ENCODE measurements at places on chromosomes 1 and 21.

- DNase-seq = no peak
Observed at GRCh38 chr1:118169016-118169415, 16.0 kb downstream of the SPAG17 start.

- DNase-seq = no peak
Observed at GRCh38 chr1:112975336-112975735, 19.3 kb upstream of the SLC16A1 start.

- no peak for DNase-seq
Observed at GRCh38 chr1:230507236-230507635, 81.1 kb upstream of the PGBD5 start.

DNA sequence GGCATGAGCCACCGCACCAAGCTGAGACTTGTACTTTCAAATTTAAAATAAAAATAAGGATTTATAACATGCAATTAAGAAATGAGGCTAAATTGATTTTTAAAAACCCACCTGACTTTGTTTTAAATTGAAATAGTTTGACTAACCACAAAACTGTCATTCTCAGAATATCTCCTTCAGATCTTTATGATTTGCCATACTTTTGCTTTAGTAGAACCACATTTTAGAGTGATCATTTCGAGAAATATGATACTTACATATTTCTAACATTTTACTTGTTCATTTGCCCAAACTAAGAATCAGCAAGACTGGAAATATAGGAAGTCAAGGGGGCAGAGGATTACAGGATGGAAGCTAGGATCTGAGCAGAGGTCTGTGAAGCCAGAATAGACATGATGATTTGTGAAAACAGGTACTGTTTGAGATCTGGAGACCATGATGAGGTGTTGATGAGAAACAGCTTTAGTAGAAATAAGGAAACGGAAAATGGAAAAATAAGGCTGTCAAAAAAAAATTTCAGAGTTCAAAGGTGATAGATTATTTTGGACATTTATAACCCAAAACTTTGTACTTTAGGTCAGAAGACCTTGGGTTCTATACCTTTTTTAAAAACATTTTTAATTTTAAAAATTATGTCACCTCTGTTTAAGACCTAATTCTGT, 44.8 kb downstream of the GIPC2 start:
- no peak for DNase-seq

- DNase-seq = no peak
Observed at GRCh38 chr1:228062812-228063211, 19.7 kb upstream of the ARF1 start.

- no peak for DNase-seq
Observed at GRCh38 chr1:66540434-66541032, 6.6 kb downstream of the SGIP1 start.

DNA sequence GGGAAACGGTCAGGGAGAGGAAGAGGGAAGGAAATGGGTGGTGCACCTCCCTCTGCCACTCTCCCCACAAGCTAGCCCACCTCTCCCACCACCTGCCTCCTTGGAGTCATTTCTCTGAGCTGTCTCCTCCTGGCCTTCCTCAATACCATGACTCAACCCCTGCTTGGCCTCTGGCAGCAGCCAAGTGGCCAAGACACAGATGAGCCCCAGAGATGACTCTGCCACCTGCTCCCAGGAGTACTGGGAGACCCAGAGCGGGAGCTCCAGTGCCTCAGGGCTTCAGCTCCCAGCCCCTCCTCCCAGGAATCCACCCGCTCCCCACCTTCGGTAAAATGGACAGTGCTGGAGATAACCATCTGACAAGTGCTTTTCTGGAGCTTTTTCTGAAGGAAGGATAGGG, 2.6 kb downstream of the S100A16 start:
- no peak for DNase-seq

DNA sequence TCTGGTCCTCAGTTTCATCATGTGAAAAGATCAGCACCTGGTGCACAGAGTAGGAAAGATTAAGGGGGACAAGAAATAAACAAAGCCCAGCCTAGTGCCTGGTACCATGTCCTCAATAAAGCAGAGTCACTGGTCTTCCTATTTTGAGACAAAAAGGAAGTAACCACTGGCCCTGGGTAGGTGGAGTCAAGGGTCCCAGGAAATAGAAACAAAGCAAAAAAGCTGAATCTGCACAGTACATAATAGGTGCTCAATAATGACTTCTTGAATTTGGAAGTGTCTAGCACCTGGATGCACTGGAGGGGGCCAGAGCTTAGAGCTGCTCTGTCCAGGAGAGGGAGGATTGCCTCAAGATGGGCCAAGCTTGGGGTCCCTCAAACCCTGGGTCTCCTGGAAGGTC, 1.9 kb upstream of the EPHB2 start:
- DNase-seq = no peak

- DNase-seq = no peak
Observed at GRCh38 chr1:119859647-119860046, 36.7 kb downstream of the ADAM30 start.
